ENCODE measurements at places on chromosomes 5 and 9.

GRCh38 chr5:148374690-148375360 lies 8.9 kb upstream of the FBXO38 start:
- peak; percentile 65 for DNase-seq

DNA sequence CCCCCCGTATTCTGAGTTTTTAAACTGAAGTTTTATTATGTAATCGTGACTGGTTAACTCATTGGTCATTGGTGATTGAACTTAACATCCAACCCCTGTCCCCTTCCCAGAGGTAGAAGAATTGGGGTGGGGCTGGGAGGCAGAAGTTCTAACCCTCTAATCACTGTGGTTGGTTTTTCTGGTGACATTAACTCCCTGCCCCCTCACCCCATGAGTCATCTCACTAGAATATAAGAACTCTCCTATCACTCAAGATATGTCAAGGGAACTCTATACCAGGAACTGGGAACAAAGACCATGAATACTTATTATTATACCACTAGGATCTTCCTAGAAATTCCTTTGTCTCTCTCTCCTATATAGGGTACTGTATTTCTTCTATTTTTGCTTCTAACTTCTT lies 52.3 kb upstream of the CAVIN4 start:
- no peak for DNase-seq

- no peak for DNase-seq
These were observed 85.9 kb upstream of the IL17B start for GRCh38 chr5:149464796-149465489.

GRCh38 chr5:35304291-35304690 lies 74.0 kb upstream of the PRLR start:
- DNase-seq, result no peak

DNA sequence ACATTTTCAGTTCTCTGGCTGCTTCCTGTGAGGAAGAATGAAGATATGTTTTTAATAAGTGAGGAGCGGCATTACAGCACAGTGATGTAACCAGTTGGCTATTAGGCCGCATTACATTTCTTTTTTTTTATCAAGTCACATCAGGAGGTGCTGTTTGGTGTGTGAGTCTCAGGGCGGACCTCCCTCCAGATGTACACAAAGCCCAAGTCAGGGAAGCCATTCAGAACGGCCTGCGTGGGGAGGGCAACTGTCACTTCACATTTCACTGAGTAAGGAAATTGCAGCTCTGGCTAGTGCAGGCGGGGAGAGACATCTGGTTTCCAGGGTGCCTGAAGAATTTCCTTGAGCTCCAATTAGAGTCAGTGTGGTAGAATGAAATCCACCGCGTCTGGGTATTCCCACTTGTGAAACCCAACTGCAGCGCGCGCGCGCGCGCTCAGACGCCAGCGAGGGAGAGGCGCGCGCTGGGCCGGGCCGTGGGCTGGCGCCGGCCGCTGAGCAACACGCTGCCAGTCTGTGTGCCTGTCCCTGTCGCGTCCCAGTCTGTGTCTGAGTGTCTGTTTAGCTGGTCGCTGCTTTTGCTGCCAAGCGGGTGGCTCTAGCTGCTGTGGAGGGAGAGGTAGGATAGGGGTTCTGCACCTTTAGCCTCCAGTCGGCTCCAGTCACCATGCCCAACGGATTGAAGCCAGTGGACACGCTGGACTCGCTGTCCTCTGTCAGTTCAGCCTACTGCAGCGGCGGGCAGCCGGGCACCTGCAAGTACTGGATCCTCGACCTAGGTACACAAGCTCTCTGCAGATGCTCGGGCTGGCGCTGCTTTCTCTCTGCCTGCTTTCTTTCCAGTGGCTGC lies 140.8 kb upstream of the OTULINL start:
- peak; percentile 61 for DNase-seq

GRCh38 chr9:99565203-99565602 lies 256.5 kb upstream of the NR4A3 start:
- DNase-seq, result no peak

- DNase-seq, result no peak
These were observed 41.7 kb downstream of the KCNV2 start for GRCh38 chr9:2758898-2759510.

GRCh38 chr5:133613184-133613583 lies 843 bp upstream of the FSTL4 start:
- no peak for DNase-seq

GRCh38 chr9:108117795-108118194 lies 628.2 kb upstream of the KLF4 start:
- no peak for DNase-seq

DNA sequence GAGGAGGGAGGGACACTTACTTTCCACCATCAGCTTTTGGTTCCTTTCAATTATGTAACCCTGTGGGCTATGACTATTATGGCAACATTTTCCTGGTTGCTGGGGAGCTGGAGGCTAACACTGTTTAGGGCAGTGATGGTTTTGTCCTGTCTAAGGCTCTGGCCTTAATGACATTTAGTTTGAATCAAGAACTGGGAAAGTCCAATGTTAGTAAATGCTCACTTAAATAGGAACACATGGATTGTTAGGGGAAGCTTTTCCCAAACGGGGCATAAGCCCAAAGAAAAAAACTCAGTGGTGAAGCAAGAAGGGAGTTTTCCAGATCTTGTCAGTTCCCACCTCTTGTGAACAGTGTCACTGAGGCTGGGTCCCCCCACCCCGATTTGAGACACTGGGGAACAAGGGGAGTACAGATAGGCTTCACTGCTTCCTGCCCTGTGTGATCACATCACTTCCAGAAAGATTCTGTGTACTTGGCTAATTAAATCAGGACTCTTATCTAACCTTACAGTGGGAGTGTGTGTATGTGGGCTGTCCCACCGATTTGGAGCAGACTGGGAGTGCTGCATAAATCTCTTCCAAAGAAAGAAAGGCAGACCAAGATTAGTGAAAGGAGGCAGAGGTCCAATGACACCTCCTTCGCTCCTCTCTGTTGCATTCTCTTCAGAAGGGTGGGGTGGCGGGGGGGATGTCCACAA lies 206.4 kb downstream of the PTTG1 start:
- DNase-seq, result no peak

GRCh38 chr5:96952974-96953730 lies 17.3 kb downstream of the LNPEP start:
- DNase-seq, result peak; percentile 23

DNA sequence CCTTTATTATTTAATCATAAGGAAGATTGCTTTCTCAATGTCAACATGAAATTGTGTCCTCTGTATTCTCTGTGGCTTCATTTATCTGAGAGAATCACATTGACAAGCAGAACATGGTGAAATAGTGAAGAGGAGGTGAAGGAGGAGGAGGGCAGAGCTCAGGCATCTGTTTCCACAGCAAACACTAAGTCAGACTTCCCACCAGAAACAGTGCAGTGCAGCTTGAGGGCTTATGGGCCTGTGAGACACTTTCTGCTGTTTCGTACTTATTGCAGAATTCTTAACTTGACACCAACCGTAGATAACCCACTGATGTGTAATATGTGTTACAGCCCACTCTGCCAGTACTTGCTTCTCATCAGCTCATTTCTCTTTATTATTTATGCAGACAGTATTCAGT lies 386.3 kb downstream of the DIRAS2 start:
- no peak for DNase-seq

DNA sequence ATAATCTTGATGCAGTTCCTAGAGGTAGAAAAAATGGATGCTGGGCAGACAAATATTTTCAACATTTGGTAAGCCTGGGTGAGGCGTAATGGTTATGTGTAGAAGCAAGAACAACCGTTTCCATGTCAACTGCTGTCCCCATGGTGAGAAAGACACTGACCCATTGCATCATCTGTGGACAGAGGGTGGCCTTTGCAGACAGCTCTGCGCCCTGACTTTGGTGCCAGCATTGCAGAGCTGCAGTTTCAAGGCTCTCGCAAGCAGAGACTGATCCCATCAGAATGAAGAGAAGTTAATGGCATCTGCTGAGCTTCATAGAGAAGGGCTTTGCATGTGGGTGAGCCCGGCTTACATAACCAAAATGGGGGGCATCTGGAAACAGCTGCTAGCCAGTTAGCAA lies 179.0 kb upstream of the ADRA1B start:
- DNase-seq, result no peak

DNA sequence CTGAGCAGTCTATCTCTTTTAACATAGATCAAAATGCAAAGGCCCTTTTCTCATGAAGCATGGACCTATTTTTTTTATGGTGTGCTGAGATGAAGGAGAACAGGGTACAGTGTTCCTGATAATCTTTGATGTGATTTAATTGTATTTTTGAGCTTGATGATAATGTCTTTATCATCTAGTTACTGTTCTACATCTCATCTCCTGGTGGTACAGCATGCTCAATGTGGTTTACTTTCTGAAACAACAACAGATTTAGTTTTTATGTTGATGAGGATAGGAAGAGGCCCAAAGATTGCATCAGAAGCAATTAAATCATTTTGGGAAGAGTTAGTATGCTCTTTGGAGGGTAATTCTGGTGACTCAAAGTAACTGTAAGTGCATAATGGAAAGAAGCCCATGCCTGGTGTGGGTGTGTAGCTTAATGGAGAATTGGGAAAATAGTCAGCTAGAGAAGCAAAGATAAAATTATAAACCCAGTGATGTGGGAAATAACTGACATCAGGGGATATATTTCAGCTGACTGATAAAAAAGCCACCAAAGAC lies 123.0 kb upstream of the KCNN2 start:
- no peak for DNase-seq

- DNase-seq, result peak; percentile 38
These were observed 45.7 kb downstream of the SLC46A2 start for GRCh38 chr9:112844771-112845542.

DNA sequence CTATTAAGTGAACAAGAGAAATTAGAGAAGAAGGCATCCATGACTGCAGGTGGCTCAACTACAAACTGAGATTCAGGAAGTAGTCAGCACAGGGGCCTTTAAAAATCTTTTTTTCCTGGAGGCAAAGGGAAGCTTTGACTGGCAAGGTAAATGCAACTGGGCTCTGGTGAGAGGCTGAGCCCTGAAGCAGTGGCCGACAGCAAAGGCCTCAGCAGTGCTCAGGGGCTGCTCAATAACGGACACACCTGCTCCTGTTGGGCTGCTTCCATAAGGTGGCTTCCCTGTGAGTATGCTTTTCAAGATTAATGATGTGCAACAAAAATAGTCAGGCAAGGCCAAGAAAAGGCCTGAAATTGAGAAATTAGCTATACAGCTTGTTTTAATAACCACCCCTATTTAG lies 134.2 kb upstream of the RGMB start:
- no peak for DNase-seq

DNA sequence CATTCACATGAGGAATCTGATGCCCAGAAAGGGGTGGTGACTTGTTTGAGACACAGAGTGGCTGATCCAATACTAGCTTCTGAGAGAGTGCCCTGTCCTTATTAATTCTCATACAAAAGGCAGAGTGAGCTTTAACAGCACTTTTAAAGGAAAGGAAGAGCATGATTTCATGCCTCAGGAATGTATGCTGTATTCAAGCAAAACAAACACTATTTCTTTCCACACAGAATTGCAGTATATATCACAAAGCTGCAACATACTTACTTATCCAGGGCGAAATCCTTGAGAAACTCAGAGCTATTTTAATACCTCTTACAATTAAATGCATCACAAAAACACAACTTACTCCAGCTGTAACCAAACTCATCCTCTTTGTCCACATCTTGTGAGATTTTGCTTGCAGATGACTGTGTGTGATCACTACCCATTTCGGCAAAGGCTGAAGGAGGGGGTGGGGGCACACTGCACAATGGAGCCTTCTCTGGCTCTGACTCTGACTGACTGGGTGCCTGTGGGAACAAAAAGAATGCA lies 139.8 kb downstream of the MPDZ start:
- DNase-seq, result peak; percentile 82

GRCh38 chr5:173202266-173202875 lies 32.6 kb downstream of the NKX2-5 start:
- DNase-seq, result no peak

DNA sequence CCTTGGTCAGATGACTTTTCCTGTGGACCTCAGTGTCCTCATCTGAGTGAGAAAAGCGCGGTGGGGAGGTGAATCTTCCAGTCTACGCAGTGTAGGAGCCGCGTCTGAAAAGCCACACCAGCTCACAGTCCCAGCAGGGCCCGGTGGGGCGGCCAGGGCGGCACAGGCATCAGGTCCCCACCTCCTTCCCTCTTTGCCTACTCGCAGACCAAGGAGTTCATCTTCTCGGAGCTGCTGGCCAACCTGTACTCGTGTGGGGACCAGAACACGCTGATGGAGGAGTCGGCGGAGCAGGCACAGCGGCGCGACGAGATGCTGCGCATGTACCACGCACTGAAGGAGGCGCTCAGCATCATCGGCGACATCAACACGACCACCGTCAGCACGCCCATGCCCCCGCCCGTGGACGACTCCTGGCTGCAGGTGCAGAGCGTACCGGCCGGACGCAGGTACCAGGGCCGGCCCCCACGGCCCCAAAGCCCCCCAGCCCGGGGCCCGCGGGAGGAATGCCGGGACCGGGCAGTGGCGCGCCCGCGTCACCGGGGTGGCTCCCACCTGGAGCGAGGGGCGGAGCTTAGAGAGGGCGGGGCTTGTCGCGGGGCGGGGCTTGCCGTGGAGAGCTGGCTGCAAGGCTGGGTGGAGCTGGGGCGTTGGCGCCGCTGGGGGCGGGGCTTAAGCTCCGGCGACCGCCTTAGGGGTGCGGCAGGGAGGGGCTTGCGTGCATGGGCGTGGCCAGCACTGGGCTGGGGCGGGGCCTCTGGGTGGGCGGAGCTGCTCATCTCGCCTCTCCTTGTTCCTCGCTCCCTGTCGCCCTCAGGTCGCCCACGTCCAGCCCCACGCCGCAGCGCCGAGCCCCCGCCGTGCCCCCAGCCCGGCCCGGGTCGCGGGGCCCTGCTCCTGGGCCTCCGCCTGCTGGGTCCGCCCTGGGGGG lies 25.6 kb downstream of the GOLGA2 start:
- DNase-seq, result peak; percentile 37

DNA sequence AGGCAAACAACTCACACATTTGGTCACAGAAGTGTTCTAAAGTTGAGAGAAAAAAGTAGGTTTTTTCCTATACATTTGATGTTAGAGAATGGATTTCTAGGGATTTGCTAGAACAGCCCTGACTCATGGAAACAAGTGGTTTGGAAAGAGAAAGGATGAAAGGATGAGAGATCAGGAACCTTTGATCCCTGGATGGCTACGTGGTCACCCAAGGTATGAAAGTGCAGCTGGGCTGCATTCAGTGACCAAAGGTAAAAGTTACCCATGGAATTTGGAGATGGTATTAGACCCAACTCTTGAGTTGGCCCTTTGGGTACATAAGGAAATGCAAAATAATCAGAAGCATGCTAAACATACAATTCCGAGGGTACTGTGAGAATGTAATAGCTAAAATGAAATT lies 61.3 kb upstream of the SPIN1 start:
- no peak for DNase-seq

- peak; percentile 92 for DNase-seq
These were observed 271.6 kb downstream of the PLK2 start for GRCh38 chr5:58188262-58188651.
